Immature natural killer cell (primary cell): ENCODE measurements at places on chromosomes 2 and 18. TPM values are rescaled to one million over a fixed set of nuclear protein-coding genes. Genes with fewer than 3 reads are reported as not detected.

Gene IL36A
- polyA plus RNA-seq: not detected

GRCh38 chr2:235747786-235748091 is 253.9 kb downstream of the AGAP1 start:
- no peak for DNase-seq

GRCh38 chr2:113111823-113112287 is 15.5 kb upstream of the IL1RN start:
- DNase-seq: no peak

Gene ADD2
- not detected for polyA plus RNA-seq

Gene ASPRV1
- 1.8 TPM for polyA plus RNA-seq

- no peak for DNase-seq
Observed at GRCh38 chr18:8619835-8620577, 10.8 kb downstream of the RAB12 start.

Gene ZNF519
- 3.8 TPM for polyA plus RNA-seq

Gene SOX11
- polyA plus RNA-seq: not detected

GRCh38 chr2:157477919-157478318 is 34.0 kb upstream of the CYTIP start:
- no peak for DNase-seq

DNA sequence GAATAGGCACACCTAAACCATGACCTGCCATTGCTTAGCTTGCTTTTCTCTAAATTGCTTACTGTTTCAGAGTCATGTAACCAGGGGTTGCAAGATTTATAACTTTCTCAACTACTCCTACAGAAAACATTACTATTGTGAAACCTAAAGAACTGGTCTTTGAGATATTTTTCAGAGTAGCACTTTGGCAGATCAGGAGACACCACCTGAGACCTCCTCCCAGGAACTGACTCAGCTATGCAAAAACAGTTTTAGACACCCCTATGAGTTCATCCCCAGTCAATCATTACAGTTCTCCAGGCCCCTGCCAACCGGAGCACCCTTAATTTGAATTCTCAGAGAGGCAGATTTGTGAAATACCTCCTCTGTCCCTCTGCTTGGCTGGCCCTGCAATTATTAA is 80.3 kb downstream of the MBOAT2 start:
- DNase-seq: no peak

Gene TACR1
- 0.16 TPM for polyA plus RNA-seq

Gene KATNAL2
- 0.08 TPM for polyA plus RNA-seq

GRCh38 chr2:230866756-230867523 is 2.2 kb downstream of the ITM2C start:
- peak; percentile 43 for DNase-seq

Gene EMX1
- not detected for polyA plus RNA-seq

Gene CDH7
- not detected for polyA plus RNA-seq

Gene TMEM178A
- polyA plus RNA-seq: not detected

DNA sequence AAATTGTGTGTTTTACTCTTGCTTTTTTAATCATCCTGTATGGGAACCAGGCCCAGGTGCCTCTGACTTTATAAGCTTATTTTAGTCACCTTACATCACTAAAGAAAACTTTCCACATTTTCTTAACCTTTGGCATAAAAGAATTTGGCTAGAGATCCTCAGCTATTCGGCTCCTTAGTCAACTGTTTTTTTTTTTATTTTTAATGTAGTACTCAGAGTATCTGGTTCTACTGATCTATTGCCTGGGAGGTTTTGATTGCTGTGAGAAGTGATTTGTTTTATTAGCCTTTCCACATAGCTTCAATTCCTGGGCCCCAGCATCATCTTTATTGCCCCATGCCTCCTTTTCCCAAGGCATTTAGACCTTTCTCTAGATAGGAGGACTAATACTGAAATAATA is 121.0 kb downstream of the MYO1B start:
- no peak for DNase-seq

Gene ERMN
- 0.17 TPM for polyA plus RNA-seq

GRCh38 chr2:149080099-149080498 is 41.6 kb downstream of the LYPD6B start:
- DNase-seq: no peak

- DNase-seq: no peak
Observed at GRCh38 chr2:48725696-48726494, 29.6 kb downstream of the LHCGR start.

Gene CRYBA2
- not detected for polyA plus RNA-seq

- DNase-seq: no peak
Observed at GRCh38 chr2:207600231-207600630, 25.0 kb downstream of the METTL21A start.

- DNase-seq: no peak
Observed at GRCh38 chr2:96547731-96548171, 11.2 kb downstream of the ARID5A start.

Gene UPP2
- not detected for polyA plus RNA-seq

- no peak for DNase-seq
Observed at GRCh38 chr2:219769090-219769910, 141.9 kb downstream of the SLC4A3 start.

DNA sequence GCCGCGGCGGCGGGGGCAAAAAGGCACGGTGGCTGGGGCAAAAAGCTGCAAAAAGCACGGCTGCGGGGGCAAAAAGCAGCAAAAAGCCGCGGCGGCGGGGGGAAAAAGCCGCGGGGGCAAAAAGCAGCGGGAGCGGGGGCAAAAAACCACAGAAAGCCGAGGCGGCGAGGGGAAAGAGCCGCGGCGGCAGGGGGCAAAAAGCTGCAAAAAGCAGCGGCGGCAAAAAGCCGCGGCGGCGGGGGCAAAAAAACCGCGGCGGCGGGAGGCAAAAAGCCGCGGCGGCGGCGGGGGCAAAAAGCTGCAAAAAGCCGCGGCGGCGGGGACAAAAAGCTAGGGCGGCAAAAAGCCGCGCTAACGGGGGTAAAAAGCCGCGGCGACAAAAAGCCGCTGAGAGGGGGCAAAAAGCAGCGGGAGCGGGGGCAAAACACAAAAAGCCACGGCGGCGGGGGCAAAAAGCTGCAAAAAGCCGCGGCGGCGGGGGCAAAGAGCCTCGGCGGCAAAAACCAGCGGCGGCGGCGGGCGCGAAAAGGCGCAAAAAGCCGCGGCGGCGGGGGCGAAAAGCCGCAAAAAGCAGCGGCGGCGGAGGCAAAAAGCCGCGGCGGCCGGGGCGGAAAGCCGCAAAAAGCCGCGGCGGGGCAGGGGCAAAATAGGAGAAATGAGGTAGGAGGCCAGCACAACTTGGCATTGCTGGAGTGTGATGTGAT is 123.4 kb downstream of the ANKRD30BL start:
- DNase-seq: no peak

Gene MYL1
- not detected for polyA plus RNA-seq

Gene CDH2
- not detected for polyA plus RNA-seq

Gene MFSD2B
- polyA plus RNA-seq: not detected

DNA sequence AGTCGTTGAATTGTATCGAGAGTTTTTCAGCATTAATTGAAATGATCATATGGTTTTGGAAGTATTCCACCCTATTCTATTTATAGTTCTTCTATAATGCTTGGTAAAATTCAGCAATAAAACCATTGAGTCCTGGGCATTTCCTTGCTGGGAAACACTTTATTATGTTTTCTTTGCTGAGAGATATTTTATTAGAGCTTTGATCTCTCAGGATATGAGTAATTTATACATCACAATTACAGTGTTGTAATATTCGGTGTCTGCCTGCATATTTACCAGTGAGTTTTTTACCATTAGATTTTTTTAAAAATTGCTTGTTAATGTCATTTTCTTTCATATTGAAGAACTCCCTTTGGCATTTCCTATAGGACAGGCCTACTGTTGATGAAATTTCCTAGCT is 402.7 kb upstream of the FSIP2 start:
- DNase-seq: no peak

- no peak for DNase-seq
Observed at GRCh38 chr18:74631623-74632350, 34.1 kb downstream of the ZNF407 start.

Gene PLCL1
- not detected for polyA plus RNA-seq

DNA sequence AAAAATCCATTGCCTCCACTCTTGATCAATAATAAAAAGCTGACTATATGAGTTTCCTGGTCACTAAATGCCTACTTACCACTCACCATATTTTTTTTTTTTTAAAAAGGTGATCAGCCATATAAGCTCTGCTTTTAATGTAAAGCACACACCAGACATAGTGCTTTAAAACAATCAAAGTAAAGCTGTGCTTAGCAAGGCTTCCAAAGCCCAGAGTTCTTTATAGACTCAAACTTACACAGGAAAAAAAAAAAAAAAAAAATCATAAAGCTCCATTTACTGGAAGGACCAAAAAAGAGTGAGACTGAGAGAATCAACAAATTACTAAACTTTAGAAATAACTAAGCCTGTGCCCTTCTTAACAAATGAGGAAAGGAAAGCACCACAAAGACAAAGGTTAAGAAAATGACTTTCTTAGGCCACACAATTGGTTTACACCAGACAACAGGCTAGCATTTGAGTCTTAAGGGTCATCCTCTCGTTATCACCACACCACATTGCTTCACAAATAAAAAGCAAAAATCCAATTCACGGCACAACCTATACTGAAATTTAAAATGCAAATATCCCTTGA is 11.2 kb downstream of the ACVR1 start:
- no peak for DNase-seq

GRCh38 chr2:66080127-66080526 is 354.8 kb upstream of the MEIS1 start:
- no peak for DNase-seq

DNA sequence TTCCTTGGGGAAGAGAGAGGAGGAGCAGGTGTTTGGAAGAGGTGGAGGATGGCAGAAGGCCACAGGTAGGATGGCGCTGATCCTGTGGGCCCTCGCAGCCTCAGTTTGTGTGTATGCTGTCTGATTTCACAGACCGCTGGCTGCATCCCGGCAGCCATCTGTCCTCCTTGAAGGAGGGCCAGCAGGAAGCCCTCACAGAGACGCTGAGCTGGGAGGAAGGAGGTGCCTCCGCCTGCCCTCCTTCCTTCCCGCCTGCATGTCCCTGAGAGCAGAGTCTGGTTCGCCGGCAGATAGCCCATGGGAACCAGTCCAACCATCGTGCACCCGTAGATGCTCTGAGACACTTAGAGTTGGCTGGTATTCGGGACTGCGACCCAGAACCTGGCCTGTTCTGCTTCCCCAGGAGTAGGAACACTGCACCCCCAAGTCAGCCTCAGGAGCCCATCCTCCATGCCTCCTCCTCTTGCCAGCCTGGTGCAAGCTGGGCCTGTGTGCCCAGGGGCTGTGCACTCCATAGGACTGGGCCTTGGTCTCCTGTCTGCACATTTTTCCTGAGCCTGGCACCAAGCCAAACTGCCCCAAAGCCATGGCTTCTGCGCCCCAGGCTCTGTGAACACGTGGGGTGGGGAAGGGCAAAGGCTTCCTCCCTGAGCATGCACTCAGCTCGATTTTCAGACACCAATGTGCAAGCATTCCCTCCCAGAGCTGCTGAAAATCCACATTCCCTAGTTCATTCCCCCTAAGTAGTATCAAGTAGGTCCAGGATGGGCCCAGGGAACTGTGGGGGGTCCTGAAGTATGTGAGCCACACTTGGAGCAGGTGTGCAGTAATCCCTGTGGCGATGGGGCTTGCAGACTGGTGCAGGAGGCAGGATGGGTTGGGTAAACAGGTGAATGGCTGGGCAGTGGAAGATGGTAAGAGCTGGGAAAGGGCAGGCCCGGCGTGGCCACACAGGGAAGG is 115.6 kb downstream of the SEPTIN10 start:
- DNase-seq: no peak

- no peak for DNase-seq
Observed at GRCh38 chr2:197208841-197209240, 101.7 kb downstream of the ANKRD44 start.

Gene CNDP1
- not detected for polyA plus RNA-seq

DNA sequence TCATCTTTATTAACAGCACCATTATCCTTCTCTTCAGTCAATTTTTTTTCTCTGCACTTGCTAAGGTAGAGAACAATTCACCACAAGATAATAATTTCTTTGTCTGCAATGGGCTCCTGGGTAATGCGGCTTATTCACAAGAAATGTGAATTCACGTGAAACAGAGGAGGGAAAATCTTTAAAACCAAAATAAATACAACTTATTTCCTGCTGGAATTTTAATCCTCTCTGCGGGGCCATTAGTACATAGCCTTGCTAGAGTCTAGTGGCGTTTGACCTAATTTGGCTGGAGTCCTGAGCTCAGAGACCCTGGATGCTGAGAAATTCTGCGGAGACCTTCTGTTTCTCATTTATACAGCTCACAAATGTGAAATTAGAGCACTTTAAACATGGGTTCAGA is 319.3 kb upstream of the MMADHC start:
- no peak for DNase-seq

DNA sequence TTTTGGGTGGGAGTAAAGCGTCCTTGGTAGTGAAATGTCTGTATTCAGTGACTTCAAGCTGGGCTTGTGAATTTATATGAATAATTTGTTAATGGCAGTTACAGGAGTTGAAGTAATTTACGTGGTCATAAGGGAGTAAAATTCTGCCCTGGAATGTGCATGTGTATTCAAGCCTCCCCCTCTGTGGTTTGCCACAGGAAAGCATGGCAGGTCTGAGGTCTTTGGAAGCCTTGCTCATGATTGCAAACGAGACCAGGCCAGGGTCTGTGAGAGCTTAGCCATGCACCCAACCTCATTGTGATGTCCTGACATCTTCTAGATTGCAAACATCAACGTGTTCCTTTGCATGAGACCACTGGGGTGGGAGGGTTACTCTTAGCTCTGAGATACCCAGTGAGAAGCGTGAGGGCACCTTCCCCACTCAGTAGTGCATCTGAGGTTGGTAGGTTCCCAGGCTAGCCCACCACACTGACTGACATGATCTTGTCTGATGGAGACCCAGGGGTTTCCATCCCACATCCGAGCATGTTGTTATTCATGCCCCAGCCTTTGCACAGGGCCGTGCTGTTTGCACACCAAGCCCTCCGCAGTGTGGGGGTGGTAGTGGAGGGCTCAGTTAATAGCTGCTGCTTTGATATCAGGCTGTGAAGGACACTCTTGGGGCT is 216.5 kb downstream of the KLHL29 start:
- DNase-seq: no peak

GRCh38 chr2:46845542-46846486 is 69.8 kb downstream of the MCFD2 start:
- DNase-seq: no peak

GRCh38 chr2:16135913-16136310 is 195.6 kb downstream of the MYCN start:
- no peak for DNase-seq

GRCh38 chr2:102269200-102269524 is 42.2 kb upstream of the IL1RL1 start:
- DNase-seq: no peak

- DNase-seq: no peak
Observed at GRCh38 chr2:150491430-150491829, 4.0 kb upstream of the RND3 start.

DNA sequence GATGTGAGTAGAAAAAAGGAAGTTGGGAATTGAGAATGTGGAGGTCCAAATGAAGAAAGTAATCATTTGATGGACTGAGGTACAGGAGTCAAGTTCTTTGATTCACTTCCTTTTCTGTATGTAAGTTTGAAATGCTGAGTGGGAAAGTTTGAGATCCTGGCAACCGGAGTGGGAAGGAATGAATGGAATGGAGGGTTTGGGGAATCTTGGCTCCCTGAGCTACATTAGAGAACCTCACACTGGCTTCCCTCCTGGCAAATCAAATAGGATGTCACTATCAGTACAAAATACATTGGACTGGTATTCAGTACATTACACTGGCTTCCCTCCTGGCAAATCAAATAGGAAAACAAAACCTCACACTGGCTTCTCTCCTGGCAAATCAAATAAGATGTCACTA is 9.8 kb upstream of the RNF138 start:
- no peak for DNase-seq

GRCh38 chr2:219638217-219638947 is 11.0 kb downstream of the SLC4A3 start:
- no peak for DNase-seq
